ENCODE measurements at places on chromosomes 7 and 10.

- no peak for DNase-seq
Measured at GRCh38 chr7:27254625-27255024, 12.0 kb downstream of the EVX1 start.

GRCh38 chr7:139651308-139651707 lies 126.5 kb downstream of the HIPK2 start:
- no peak for DNase-seq

DNA sequence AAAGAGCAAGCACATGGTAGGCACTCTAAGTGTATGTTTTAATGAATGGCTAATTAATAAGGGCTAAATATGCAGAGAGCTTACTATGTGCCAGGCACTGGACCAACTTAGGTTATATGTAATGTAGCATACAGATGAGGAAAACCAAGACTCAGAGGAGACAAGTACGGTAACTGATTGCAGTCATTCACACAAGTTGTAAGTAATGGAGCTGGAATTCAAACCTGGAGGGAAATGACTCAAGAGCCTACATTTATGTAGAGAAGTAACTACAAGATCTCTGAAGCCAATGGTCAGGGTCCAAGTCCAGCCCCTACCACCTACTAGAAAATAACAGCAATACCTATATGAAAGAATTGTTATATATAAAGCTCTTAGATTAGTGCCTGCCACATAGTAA lies 97.3 kb upstream of the KCNIP2 start:
- no peak for DNase-seq

- no peak for DNase-seq
Measured at GRCh38 chr7:95788258-95788657, 15.9 kb downstream of the DYNC1I1 start.

Measured in T-helper 1 cell (primary cell).